Cerebellar nuclear complex (tissue), 1 donor: ENCODE measurements at places on chromosomes 11 and 22.

- no peak for DNase-seq
Observed at GRCh38 chr22:44354288-44354687, 41.5 kb upstream of the SHISAL1 start.

- no peak for DNase-seq
Observed at GRCh38 chr11:115919341-115920091, 415.3 kb upstream of the CADM1 start.

DNA sequence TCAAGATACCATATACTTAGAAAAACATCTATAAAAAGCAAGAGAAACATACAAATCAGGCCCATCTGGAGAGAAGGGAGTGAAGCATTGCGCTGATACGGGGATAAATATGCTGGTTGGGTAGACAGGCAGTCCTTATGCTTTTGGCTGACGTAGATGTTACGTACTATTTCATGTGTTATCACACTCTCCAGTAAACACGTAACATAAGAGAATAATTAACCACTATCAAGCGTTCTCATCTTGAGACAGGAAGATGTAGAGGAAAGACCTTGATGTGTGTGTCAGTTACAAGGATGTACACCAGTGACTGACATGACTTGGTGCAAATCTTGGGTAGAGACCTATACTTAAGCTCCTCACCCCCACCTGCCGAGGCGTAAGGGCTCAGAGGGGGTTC is 86.7 kb upstream of the PRODH start:
- no peak for DNase-seq

DNA sequence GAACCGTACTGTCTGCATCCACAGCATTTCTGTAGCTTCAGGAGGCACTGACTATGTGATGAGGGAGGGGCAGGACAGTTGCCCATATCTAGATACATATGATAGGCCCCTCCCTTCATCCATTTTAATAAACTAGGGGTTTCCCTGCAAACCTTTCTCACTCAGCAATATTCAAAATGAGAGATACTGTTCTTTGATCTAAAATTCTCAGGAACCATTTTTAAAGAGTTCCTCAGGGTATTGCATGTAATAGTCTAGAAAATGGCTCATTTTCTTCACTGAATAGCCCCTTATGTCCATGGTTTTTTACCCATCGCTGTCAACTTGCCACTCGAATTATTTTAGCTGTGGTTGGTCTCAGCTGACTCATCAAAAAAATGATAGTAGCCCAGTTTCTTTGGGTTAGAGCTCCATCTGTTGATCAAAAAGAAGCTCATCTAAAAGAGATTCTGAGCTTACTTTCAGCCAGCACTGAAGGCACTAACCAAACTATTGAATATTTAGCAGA is 37.0 kb upstream of the DNAJB7 start:
- DNase-seq, result no peak

- DNase-seq, result no peak
Observed at GRCh38 chr11:48047616-48048015, 67.3 kb downstream of the PTPRJ start.

GRCh38 chr11:73991471-73992006 is 8.9 kb upstream of the UCP2 start:
- DNase-seq, result no peak

DNA sequence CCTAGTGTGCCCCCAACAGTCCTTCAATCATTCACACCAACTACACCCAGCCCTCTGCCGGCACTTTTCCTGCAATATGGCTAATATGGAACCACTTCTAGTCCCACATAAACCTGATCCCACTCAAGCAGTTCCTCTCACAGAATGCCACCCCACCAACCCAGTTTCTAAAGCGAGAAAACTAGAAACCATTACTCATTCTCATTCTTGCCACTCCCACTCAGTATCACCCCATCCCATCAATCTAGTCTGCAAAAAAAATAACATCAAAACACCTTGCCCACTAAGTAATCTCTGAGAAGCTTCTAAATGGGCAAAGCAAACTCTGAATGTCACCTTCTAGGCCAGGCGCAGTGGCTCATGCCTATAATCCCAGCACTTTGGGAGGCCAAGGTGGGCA is 17.9 kb downstream of the NAP1L4 start:
- no peak for DNase-seq

DNA sequence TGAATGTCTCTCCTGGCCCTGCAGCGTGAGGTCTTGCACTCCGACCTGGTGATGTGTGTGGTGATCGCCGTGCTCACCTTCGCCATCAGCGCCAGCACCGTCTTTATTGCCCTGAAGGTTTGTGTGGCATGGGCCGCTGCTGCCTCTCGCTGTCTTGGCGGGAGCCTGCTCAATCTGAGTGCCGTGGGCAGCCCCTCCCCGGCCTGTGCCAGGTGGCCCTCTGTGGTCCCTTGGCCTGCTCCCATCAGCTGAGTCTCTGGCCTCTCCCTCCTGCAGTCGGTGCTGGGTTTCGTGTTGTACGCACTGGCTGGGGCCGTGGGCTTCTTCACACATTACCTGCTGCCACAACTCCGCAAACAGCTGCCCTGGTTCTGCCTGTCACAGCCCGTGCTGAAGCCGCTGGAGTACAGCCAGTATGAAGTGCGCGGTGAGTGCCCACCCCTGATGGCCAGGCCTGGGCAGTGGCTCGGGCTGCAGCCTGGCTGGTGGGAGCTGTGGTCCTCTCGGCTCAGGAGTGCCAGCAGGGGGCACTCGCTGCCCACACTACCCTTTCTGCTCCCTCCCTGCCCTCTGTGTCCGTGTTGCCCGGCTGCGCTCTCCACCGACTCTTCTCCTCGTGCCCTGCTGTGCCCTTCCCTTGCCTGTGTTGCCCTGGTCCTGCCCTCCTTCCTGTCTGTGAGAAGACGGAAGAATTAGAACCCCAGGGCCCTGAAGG is 10.2 kb downstream of the PCNX3 start:
- peak; percentile 62 for DNase-seq

GRCh38 chr11:97890466-97890865 is 1130.3 kb upstream of the CNTN5 start:
- DNase-seq, result no peak

DNA sequence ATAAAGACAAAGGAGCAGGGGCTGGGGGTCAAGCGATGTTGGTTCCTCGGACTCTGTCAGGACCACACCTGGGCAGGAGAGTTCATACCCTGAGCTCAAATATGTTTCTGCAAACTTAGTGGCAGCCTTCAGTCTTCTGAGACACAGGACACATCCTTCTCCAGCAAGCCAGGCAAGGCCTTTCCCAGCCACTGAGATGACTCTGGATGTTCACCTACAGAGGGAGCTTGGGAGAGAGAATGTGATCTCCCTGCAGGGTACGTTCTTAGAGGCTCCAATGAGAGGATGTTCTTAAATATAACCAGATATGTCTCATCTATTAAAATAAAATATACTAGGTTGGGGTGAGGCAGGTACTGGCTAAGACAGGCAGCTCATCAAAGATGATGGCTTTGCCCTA is 461.5 kb downstream of the OPCML start:
- no peak for DNase-seq

- no peak for DNase-seq
Observed at GRCh38 chr11:46003572-46003971, 81.1 kb downstream of the LARGE2 start.

- no peak for DNase-seq
Observed at GRCh38 chr22:19760058-19760950, at the start of gene TBX1. TSS of gene TBX1 (plus strand) at chr22:19760778. CDS start at chr22:19760844, 66 bp downstream.

DNA sequence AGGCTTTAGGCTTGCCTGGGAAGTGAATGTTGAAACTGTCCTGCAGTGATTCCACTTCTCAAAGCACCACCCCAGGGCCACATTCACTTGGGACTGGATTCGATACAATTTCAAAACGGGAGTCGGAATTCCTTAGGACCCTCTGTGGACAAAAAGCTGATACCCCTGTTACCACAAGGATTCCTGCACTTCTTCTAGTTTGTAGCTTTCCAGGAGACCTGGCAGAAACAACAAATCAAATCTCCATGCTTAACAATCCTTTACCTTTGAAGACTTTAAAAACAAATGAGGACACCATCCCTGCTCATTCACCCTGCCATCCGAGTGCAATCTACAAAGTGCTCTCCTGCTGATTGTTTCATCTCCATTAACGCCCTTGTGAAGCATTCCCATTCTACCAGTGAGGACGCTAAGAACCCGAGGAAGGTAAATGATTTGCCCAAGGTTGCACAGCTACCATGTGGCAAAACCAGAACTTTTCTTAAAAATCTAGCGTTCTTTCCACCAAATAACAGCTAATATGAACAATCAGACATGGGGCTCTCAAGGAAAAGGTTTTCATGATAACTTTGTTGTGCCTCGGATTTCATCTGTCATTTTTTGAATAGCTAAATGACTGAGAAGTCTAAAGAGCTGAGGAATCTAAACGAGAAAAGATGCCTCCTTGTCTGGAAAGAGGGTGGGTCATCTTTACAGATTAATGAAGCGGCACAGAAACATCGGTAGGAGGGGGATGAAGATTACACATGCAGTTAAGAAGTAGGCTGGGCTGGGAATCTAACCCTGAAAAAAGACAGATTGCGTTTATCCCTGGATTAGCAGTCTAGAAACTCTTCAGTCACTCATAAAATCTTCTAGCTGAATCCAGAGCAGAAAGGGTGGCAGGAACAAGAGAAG is 720 bp upstream of the MPZL2 start:
- no peak for DNase-seq

DNA sequence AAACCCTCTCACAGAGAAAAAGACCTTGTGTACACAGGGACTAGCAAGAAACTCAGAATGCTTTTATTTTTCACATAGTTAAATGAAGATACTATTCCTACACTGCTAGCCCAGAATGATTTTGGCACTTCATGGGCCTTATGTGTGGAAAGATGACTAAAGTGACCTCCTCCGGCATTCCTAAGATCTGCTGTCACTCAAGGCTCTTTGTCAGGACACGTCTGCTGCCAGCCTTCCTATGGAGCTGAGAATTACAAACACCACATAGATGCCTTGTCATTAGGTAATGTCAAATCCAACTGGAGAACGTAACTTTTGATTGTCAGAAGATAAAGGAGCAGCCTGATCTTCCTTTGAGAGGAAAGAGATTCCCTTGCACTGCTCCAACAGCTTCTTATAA is 249.1 kb downstream of the FAT3 start:
- DNase-seq, result no peak

GRCh38 chr11:72741429-72741833 is 10.8 kb downstream of the ARAP1 start:
- no peak for DNase-seq

DNA sequence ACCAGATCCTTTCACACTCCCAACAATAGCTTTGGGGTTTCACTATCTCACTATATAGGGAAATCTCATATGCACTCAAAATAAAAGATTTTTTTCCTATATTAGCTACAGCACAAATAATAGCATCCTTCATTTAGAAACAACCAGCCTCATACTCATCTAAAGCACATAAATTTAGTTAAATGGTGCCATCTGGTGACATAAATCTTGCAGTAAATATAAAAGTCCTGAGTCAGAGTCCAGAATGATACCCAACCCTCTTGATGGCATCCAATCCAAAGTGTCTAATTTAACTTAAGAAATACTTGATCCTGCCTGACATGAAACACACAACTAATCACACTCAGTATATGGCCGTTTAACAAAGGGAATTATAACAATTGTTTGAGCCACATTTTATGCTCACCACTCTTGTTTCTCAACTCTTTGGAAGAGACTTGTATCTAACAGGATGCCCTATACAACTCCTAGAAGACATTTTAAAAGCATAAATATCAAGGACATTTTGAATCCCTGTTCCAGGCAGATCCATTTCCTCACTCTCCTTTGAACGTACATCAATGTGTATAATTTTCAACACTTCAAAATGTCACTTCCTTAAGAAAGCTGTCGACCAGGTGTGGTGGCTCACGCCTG is 36.2 kb downstream of the DLG2 start:
- DNase-seq, result no peak

GRCh38 chr11:125182573-125182972 is 18.0 kb downstream of the PKNOX2 start:
- DNase-seq, result no peak

DNA sequence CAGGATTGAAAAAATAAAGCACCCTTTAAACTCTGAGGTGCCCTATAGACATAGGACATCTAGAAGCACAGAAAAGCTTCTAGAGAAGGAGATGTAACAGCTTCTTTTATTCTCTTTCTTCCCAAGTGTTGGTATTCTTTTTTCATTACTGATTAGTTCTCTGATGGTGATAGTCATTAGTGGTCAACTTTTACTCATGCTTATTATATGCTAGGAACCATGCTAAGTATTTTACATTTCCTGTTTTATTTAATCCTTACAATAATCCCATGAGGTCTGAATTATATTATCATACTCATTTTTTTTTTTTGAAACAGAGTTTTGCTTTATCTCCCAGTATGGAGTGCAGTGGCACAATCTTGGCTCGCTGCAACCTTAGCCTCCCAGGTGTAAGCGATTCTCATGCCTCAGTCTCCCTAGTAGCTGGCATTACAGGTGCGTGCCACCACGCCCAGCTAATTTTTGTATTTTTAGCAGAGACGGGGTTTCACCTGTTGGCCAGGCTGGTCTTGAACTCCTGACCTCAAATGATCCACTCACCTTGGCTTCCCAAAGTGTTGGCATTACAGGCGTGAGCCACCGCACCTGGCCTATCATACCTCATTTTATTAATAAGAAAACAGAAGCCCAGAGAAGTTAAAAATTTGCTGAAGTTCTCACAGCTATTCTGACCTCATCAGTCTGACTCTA is 3.0 kb downstream of the C11orf52 start:
- DNase-seq, result no peak

DNA sequence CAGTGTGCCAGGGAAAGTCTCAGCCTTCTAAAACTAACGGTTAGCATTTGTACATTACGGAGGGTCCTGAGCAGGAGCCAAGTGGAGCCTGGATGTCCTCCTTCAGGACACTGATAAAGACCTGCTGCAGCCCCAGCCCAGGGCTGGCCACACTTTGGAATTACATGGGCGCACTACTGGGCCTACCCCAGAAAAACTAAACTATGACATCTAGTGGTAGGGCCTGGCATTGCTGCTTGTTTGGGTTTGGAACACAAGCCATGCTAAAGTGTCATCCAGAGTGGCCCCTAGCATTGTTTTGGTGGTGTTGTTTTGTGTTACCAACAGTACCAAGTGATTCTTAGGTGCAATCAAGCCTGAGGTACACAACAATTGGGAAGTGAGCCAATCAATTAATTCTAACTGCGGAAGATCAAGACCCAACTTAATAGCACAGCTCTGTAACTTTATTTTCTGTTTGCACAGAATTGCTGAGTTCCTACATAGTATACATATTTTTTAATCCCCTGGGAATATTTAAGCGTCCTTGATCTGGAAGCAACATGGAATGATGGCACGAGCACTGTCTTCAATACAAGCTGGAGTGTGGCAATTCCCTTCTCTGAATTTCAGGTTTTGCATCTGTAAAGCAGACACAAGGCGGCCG is 340.7 kb downstream of the LARGE1 start:
- DNase-seq, result no peak

DNA sequence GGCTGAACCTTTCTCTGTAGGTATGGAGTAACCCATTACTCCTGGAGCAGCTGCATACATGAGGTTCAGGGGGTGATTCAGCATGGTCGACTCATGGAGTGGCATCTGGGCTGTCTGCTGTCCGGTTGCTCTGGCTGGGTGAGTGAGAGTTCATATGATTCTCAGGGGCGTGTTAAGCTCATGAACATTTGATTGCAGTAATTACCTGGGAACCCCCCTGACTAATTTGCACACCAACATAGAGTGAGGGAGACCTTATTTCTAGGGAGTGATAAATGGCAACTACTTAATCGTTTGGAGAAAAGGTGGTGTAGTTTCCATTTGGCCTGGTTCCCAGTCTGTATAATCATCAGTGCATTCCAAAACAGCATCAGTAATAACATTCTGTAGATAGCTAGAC is 661.9 kb downstream of the ETS1 start:
- DNase-seq, result no peak
